ENCODE measurements at places on chromosomes 2 and 18. TPM values are rescaled to one million over a fixed set of nuclear protein-coding genes. Genes with fewer than 3 reads are reported as not detected.

IL1F10 gene
- total RNA-seq = not detected

PROM2 gene
- total RNA-seq = 0.30 TPM

CFC1 gene
- not detected for total RNA-seq

PJVK gene
- total RNA-seq = 2.1 TPM

AOX1 gene
- total RNA-seq = 3.0 TPM

RAMP1 gene
- total RNA-seq = 0.23 TPM

LHCGR gene
- total RNA-seq = not detected

RAD51AP2 gene
- not detected for total RNA-seq

SCLY gene
- 16.9 TPM for total RNA-seq

MOCOS gene
- 11.3 TPM for total RNA-seq

GPR45 gene
- total RNA-seq = not detected

ASTL gene
- 0.23 TPM for total RNA-seq

PTGR3 gene
- total RNA-seq = 7.7 TPM

GTF2A1L gene
- 1.5 TPM for total RNA-seq
